Stimulated activated CD8-positive, alpha-beta memory T cell treated with anti-CD3 and anti-CD28 coated beads, Interleukin-4, amount 100 ng/mL, for 4 hours (primary cell): ENCODE measurements at places on chromosomes 16 and 17.

DNA sequence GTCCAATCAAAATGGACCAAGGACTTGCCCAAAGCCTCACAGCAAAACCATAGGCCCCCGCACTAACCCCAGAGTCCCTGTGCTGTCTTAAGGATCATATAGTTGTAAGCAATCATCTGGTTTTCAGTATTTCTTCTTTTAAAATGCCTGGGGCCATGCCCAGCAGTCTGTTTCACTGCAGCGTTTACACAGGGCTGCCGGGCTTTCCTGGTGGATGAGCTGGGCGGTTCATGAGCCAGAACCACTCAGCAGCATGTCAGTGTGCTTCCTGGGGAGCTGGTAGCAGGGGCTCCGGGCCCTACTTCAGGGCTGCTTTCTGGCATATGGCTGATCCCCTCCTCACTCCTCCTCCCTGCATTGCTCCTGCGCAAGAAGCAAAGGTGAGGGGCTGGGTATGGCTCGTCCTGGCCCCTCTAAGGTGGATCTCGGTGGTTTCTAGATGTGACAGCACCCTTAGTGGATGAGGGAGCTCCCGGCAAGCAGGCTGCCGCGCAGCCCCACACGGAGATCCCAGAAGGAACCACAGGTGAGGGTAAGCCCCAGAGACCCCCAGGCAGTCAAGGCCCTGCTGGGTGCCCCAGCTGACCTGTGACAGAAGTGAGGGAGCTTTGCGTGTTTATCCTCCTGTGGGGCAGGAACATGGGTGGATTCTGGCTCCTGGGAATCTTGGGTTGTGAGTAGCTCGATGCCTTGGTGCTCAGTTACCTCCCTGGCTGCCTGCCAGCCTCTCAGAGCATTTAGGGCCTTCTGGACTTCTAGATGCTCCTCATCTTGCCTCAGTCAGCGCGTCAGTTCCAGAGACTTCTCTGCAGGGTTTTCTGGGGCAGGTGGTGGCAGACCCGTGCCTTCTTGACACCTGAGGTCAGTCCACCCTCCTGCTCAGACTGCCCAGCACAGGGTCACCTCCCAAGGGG, 24.8 kb upstream of the STH start:
- DNase-seq, result no peak

- DNase-seq, result no peak
Measured at GRCh38 chr16:12661656-12662172, 142.0 kb downstream of the CPPED1 start.

DNA sequence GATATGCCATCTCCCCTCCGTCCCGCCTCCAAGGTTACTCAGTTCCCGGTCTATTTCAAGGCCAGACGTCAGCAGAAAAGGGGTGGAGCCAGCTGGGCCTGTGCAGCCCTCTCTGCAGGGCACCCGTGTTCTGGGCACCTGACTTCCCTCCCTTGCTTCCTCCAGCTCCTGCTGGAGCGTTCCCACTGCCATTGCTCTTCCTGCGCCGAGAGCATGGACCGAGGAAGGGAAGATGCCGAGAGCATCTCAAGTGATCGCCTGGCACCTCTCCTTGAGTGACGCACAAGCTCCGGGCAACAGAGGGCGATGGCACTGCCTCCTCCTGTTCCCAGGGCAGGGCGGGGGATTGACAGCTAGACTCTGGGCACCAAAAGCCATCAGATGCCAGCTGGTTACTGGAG, 29.4 kb upstream of the NAT9 start:
- no peak for DNase-seq

DNA sequence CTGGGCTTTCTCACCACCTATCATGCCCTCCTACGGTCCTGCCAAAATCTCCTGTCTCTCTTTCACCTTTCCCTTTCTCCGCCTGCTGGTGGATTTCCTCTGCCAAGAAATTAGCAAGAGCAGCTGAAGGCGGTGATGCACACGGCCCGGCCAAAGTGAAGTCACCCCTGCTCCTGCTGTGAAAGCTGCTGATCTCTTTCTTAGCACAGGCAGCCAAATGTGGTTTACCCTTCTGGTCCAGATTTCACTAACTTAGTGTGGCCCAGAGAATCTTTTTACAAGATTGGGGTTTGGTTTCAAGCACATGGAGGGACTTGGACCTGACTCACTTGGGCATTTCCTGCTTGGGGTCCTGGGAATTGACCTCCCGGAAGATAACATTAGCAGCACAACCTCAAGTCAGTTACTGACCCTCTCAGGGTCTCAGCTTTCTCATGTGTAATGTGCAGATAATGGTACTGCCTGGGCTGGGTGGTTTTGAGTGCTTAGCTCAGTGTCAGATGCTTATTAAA, 155.7 kb downstream of the SOCS1 start:
- no peak for DNase-seq

- no peak for DNase-seq
Measured at GRCh38 chr17:70446446-70446845, 277.1 kb downstream of the KCNJ2 start.

- no peak for DNase-seq
Measured at GRCh38 chr17:72430611-72431432, 310.0 kb downstream of the SOX9 start.

DNA sequence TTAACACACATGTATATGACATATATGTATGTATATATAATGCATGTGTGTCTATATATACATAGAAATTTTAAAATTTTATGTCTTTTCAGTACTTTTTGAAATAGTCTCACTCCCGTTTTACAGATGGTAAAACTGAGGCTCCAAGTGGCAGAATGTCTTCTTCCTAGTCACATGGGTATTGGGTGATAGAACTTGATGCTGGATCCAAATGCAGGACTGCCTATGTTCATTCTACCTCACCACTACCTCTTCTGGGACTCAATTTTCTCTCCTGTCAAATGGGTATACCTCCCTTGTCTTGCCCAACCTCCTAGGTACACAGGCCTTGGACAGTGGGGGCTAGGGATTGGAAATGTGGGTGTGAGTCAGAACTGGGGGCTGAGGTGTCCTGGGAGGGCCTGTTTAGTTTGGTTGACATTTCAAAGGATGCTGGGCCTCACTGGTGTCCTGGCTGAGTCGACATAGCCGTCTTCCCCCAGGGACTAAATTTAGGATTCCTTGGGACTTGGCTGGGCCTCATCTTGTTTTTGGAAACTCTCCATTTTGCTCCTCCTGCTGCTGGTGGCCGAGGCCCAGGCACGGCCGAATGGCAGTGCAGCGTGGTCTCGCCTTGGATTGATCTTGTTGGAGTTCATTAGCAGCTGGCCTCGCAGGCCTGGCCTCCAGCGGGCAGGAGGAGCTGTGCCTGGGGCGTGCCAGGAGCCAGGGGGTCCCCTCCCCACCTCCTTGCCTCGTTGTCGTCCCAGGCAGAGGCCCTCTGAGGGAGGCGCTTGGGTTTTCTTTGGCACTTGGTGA, 25.9 kb downstream of the NKD1 start:
- DNase-seq, result no peak

DNA sequence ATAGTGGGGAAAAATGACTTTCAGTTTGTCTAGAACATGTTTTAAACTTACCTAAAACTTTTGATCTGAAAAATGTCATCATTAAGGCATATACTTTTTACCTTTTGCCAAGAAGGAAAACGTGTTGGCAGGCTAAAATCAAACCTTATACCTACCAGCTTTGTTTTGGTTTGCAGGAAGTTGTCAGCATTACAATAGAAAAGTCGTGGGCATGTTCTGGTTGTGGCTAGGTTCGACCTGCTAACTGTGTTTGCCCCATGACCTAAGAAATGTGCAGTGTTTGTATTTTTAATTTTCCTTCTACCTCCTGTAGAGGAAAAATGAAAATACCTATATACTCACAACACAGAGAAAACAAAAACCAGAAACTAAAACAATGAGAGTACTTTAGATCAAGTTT, 13.0 kb downstream of the SKAP1 start:
- DNase-seq, result no peak

DNA sequence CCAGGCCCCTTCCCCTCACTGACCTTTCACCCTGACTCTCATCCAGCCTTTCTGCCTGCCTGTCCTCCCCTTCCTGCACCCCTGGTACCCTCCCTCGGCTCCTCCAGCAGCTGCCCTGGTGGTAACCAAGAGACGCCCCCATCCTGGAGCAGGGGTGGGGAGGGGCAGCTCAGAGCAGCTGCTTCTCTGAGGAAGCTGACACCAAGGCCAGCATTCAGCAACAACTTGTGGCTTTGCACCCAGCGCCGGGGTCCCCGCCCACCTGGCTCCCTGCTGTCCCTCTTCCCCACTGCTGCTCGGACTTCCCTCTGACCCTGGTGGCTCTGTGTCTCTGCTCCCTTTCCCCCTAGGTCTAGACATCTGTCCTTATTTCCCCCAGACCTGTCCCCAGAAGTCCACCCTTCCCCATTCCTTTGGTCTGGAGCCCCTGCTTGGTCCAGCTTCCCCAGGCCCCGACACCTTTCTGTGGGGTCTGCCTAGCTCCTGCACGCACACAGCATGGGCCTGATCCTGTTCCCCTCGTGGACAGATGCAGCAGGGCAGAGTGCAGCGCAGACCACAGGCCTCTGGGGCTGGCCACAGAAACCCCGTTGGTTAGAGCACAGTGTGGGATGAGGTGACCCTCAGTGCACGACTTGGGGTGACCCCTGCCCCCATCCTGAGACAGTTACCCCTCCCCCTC, 1.2 kb upstream of the ATP2A1 start:
- no peak for DNase-seq

- DNase-seq, result no peak
Measured at GRCh38 chr16:65499566-65499965, 377.7 kb upstream of the CDH11 start.

DNA sequence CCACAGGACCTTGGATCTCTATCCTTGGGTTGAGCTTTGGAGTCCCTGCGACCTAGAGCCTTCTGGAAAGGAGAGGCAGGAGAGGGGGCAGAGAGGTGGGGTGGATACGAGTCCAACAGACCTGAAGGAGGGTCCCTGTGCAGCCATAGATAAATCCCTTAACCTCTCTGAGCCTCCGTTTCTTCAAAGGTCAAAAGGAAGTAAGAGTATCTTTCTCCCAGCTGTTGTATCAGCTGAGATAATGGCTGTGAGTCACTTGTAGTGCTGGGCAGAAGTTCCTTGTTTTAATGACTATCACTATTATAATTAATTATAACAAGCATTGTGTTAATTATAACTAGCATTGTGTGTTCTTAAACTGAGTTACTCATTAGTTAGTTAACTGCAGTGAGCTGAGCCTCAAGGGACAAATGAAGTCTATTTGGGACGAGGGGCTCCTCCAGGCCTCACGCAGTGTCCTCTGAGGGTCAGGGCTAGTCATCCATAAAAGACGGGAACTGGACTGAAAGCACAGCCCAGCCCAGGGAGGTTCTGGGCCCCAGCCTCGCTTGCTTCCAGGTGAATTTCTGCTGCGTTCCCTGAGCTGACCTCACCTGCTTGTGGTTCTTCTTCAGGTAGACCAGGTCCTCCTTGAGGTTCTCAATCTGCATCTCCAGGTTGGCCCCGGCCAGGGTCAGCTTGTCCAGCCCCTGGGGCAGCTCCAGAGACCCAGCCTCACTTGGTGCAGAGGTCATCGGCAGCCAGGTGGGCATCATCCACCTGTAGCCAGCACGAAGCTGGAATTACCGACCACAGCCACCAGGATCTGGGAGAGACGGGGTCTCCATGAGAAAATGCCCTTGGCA, 5.7 kb upstream of the KRT17 start:
- DNase-seq, result no peak

DNA sequence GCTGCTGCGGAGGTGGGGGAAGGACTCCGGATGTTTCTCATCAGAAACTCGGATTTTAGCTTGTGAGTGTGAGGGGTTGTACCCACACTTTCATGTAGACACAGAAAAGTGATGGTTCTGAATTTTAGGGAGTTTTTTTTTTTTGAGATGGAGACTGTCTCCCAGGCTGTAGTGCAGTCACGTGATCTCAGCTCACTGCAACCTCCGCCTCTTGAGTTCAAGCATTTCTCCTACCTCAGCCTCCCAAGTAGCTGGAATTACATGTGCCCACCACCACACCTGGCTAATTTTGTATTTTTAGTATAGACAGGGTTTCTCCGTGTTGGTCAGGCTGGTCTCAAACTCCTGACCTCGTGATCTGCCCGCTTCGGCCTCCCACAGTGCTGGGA, 22.4 kb upstream of the GNG13 start:
- no peak for DNase-seq

GRCh38 chr16:81784072-81784795, 5.1 kb downstream of the PLCG2 start:
- no peak for DNase-seq

GRCh38 chr16:30808146-30808545, 21.1 kb upstream of the ZNF629 start:
- DNase-seq, result no peak

DNA sequence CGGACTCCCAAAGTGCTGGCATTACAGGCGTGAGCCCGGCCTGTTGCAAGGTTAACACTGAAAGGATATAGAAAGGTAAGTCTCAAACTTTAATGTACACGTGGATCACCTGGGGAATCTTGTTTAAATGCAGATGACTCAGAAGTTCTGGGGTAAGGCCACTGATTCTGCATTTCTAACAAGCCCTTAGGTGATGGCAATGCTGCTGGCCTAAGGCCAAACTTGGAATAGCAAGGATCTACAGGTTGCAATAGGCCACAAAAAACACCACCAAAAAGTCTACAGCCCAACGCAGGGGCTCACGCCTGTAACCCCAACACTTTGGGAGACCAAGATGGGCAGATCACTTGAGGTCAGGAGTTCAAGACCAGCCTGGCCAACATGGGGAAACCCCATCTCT, 4.2 kb downstream of the CMTM4 start:
- no peak for DNase-seq

- no peak for DNase-seq
Measured at GRCh38 chr16:2388875-2389433, 40.3 kb upstream of the CCNF start.

GRCh38 chr17:76014100-76014924, 12.8 kb downstream of the EVPL start:
- peak; percentile 54 for DNase-seq

- no peak for DNase-seq
Measured at GRCh38 chr16:69328854-69329316, 1.5 kb downstream of the PDF start.
